ENCODE measurements at places on chromosomes 6 and 20.

DNA sequence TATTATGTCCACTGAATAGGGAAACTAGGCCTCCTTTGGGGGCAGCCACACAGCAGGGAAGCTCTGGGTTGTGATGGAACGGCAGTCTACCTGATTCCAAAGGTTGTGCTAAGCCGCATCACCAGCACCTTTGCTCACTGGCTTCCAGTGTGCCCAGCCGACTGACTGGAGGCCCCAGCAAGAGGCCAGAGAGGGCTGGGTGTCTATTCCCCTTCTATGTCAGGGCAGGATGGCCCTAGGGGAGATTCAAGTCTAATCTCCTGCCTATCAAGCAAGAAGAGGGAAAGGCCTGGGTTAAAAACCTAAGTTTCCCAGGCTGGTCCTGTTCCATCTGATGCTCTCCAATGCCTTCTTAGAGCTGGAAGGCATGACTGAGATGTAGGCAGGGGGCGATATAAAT lies 53.6 kb downstream of the JPH2 start:
- DNase-seq = peak; percentile 17

DNA sequence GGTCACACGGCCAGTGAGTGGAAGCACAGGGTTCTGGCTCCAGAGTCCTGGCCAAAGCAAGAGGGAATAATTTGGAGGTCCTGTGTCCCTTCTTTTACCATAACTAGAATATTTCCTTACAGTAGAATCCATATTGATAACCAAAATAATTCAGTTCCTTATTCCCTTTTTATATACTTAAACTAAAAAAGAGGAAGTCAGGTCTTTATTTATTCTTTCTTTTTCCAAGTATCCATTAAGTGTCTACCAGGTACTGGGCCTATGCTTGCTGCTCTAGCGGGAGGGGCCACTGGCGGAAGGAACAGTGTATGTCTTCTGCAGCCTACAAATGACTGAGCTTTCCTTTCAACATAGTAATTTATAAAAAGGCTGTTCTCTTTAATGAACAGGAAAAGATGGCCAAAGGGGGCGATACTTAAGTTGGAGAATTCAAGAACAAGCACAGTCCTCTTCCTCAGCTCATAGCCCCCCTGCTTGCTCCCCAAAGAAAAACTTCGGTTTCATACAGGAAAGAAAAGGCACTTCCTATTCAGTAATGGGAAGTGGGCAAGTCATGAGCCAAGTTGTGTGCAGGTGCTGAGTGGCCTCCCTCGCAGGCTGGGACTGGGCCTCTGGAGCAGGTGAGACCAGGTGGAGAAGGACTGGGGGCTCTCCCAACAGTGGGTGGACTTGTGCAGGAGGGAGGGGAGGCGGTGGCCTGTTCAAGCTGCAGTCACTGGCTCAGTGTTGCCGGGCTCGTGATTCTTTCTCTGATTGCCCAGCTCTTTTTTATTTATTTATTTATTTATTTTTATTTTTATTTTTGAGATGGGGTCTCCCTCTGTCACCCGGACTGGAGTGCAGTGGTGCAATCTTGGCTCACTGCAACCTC lies 110.9 kb downstream of the ARMC2 start:
- peak; percentile 14 for DNase-seq

DNA sequence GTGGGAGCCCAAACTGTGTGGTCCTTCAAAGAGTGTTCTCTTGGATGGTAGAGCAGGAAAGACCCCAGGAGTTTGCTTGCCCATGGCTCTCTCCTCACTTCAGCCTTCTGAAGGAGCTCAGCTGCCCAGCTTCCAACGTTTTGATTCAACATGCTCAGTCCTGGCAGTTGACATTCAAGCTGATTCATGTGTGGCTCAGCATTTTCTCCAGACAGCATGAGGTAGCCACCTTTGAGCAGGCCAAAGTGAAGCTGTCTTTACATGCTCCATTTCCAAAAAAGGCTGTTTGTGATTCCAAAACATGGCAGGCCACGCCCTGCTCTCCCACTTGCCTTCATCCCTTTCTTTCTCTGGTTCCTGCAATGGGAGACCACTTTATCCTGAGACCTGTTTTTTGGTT lies 280.2 kb downstream of the TBC1D7 start:
- no peak for DNase-seq

DNA sequence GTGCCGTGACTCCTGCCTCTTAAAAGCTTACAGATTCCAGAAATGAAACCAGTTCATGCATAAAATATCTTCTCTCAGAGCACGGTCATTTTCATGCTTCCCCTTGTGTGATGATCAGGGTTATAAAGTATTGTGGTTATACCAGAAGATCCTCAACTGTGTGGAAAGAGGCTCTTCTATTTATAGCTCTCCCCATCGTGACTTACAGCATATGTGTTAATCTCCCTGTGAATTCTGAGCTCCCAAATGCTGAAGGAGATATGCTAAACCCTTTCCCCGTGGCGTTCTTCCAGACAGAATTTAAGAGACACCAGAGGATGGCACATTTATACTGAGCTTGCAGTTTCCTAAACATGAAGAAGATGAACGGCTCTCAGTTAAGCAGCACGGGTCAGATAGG lies 158.8 kb downstream of the CDH26 start:
- DNase-seq = peak; percentile 40

DNA sequence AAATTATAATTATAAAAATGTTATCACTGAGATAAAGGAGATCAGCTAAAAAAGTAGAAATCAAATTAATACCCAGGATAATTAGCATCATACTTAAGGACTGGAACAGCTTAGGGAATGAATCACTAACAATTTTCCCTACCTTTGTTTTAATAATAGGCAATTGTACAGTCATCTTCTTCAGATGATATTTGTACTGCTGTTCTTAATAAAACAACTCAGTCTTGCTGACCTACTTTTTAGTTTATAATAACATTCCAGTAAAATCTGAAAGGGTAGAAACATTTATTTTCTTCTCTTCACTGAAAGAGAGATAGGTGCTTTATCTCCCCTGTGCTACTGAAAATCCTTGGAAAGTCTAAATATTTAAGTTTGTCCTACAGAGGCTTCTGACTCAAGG lies 271.2 kb upstream of the THEMIS start:
- no peak for DNase-seq

DNA sequence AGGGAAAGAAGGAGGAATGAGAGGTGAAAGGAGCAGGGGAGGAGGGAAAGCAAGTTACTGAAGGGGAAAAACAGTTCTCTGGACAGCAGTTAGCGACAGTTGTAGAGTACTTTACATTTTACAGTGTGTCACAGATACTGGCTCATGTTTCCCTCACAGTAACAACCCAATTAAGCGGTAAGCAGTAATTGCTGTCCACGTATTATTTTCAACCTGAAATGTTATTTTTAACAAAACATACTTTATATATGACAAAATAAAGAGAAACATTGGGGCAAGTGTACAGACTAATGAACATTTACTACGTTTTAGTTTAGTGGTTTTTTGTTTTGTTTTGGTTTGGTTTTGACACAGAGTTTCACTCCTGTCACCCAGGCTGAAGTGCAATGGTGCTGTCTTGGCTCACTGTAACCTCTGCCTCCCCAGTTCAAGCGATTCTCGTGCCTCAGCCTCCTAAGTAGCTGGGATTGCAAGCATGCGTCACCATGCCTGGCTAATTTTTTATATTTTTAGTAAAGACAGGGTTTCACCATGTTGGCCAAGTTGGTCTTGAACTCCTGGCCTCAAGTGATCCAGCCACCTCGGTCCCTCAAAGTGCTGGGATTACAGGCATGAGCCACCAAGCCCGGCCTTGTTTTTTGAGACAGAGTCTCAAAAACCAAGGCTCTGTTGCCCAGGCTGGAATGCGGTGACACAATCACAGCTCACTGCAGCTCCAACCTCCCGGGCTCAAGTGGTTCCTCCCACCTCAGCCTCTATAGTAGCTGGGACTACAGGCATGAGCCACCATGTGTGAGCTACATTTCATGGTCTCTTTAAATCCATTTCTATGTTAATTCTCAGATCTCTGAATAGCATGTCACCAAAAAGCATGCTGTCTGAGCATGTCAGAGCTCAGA lies 22.6 kb upstream of the BTN3A2 start:
- no peak for DNase-seq

GRCh38 chr20:49136817-49137571 lies 51.1 kb downstream of the STAU1 start:
- peak; percentile 25 for DNase-seq
